Stimulated activated CD4-positive, alpha-beta T cell treated with anti-CD3 and anti-CD28 coated beads, TNF-alpha, amount 100 ng/mL, for 4 hours (primary cell): ENCODE measurements at places on chromosomes 2 and 18.

DNA sequence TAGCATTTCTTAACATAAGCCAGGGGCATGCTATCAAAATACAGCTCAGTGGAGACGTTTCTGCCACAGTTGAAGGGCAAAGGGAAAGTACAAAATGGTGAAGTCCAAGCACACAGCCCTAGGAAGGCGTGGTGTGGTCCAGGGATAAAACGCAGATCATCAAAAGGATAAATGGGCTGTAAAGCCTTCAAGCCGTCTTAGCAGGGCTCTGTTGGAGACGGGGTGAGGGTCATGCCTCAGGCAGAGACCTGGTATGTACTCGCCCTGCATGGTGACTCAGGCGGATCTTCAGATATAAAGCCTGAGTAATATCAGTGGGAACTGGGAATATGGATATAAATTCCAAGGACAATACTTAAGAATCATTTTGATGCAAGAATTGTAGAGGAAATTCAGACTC lies 61.2 kb downstream of the NGEF start:
- DNase-seq, result no peak

- no peak for DNase-seq
Observed at GRCh38 chr2:26356771-26357170, 10.2 kb upstream of the ADGRF3 start.

DNA sequence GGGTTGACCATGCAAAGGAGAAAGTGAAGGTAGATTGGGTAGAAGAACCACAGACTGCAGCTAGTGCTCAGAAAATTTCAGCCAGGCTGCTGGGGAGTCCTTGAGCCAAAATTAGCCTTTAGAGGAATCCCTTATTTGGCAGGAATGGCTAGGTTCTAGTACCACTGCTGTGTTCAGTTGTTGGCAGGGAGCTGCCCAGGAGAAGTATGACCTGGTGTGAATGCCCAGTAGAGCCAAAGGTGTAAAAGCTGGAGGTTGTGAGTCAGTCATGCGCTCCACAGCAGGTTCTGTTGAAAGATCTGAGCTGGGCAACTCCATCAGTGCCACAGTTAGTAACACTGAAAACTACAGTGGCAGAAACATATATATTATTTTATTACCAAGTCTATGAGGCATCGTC lies 36.4 kb upstream of the TBR1 start:
- no peak for DNase-seq

DNA sequence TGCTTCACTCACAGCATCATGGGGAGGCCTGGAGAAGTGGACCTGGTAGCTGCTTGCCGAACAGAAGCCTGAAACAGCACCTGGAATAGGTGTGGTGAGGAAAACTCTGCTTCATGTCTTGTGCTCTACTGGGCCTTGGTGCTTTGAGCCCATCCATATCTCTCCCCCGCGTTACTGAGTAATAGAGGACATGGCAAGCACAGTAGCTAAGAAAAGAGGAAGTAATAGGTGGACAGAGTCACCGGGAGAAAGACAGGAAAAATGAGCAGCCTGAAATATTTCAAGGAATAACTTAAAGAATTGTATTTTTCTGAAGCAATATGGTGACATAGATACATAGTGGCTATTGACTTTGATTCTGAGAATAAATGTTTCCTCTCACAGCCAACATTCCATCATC lies 14.0 kb upstream of the HNMT start:
- DNase-seq, result no peak

- no peak for DNase-seq
Observed at GRCh38 chr2:147826278-147827087, 18.3 kb upstream of the ACVR2A start.

- no peak for DNase-seq
Observed at GRCh38 chr2:180038997-180039396, 31.9 kb upstream of the CWC22 start.

DNA sequence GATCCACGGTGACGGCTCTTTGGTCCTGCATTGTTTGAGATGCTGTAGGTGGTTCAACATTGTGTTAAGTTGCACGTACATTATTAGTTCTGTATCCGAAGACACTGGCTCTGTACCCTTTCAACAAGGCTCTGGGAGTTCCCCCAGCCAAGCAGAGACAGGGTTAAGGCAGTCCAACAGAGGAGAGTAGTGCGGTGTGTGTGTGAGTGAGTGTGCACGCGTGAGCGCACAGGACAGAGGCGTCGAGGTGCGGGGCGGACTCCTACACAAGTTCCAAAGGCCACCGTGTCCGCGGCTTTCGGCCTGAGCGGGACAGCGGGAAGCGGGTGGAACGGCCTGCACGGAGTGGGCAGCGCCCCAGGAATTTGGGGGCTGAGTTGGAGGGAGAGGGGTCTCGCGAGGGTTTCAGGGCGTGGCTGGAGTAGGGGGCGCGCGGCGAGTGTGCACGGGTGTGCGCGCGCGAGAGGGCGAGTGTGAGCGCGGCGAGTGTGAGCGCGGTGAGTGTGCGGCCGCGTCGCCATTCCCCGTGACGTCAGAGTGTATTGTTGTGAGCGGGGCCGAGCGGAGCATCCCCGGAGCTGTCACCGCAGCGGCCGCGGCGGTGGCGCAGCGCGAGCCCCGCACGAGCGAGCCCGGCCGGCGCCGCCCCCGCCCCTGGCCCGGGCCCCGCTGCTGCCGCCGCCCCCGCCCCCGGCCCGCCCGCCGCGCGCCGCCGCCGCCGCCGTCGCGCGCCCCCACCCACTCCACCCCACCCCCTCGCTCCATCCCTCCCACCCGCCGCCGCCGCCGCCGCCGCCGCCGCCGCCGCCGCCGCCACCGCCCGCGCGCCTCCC lies at the start of gene ASXL3:
Gene ASXL3 (plus strand): TSS at position 535 of the 833 bp plus-strand sequence. CDS start 413 bp downstream, outside the sequence.
- no peak for DNase-seq

GRCh38 chr18:12515550-12515949 lies 107.8 kb downstream of the PRELID3A start:
- DNase-seq, result no peak

GRCh38 chr2:11963966-11964365 lies 217.5 kb downstream of the LPIN1 start:
- no peak for DNase-seq

GRCh38 chr2:191311627-191312026 lies 66.4 kb downstream of the MYO1B start:
- no peak for DNase-seq

DNA sequence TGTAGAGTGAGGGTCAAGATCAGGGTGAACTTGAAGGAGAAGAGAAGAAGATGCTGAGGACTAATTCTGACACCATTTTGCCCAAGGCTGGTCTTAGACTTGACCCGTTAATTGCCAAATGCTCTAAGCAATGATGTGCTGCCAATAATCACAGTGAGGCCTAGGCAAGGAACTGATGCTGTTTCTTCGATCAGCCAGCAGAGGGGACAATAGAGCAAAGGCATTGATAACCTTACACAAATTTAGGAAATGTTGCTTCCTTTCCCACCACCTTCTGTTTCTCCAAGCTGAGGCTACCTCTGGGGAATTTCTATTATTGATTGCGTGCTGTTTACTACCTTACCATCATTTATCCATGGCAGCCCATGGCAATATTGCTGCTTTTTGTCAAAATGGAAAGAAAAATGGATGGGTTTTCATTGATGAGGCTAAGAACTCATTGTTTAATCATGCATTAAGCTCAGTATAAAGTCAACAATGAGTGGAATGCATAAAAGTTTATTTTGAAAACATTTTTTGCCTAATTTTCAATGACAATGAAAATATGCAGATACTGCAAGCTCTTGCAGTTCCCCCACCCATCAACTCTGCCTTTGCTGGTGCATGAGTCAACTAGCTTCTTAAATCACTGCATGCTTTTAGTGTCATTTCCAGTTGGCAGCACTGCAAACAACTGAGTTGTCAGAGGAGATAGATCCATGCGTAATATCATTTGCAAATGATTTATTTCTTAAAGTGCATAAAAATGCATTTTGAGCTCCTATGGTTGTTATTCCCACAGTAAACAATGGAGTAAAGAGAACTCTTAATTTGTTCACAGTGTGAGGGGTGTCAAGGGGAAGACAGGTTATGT lies 116.4 kb upstream of the NYAP2 start:
- no peak for DNase-seq

DNA sequence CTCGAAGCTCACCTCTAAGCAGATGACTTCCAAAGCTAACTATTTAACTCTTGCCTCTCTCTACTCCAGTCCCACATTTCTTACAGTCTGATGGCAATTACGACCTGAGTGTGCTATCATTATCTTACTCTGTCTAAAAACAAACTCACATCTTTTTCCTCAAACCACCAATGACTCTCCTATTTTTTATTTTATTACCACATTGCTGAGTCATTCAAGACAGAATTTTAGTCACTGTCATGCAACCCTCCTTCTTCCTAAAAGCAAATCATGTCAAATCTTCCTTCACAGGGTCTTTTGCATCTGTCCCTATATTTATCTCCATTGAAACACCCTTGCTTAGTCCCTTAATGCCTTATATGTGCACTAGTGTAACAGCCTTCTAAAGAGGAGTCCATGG lies 34.6 kb upstream of the C2orf15 start:
- no peak for DNase-seq

GRCh38 chr18:36297417-36298125 lies at the start of gene FHOD3:
Gene FHOD3, plus strand, starts transcription at chr18:36297713. Its CDS starts 123 bp downstream, at chr18:36297836.
- DNase-seq, result no peak

DNA sequence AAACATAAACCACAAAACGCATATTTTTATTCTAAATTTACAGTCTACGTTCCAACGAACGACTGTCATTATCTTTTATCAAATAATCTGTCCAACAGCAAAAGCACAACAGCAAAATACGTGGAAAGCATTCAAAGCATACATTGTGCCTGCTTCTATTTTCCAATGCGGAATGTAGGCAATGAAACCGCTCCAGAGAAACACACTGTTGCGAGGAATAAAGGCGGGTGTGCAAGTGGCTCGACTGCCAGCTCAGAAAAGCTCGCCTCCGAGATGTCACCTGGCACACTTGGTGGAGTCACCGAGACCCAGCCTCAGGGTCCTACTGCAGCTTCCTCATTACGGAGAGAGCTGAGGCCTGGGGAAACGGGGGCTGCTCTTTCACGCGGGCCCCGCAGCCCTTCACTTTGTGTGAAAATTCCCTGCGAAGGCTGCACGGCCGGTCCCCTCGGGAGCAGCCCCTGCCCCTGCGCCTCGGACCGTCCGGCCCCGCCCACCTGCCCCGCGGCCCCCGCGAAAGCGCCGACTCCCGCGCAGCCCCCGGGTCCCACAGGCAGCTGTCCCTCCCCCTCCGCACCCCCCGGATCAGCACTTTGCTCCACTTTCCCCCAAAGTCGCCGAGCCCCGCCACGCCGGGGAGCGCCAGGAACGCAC lies 752 bp downstream of the MGAT4A start:
- DNase-seq, result peak; percentile 25

DNA sequence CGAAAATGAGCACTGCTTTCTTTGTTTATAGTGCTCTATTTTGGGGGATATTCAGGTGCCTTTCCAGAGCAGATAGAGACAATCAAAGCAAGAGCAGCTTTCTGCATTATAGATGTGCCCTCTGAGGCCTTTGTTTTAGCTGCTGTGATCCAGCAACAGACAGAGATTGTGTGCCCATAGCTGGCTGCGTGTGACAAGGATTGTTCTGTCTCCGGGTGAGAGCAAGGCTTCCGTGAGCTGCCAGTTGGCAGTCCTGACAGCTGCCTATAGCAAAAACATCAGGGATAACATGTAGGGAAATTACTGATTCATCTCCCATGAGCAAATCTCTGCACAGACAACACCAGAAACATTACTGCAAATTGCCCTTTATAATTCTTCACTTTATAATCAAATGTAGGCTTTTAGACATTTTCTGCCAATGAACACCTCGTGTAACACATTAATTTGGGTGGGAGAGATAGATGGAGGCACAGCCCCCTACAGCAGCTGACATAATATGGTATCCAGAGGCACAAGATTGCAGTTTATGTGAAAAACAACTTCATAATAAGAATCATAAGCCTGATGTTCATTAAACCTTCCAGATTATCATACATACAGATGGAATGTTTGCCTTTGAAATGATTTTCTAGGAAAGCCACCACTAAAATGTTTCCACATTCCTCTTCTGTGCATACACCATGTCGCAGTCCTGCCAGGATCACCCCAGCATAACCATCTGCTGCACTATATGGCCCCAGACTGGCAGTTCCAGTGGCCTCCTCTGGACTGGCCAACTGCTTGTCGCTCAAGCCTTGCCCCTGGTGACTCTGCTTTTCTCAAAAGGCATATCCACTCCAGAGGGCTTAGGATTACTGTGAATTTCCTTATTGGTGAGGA lies 131.2 kb downstream of the TRIB2 start:
- no peak for DNase-seq

DNA sequence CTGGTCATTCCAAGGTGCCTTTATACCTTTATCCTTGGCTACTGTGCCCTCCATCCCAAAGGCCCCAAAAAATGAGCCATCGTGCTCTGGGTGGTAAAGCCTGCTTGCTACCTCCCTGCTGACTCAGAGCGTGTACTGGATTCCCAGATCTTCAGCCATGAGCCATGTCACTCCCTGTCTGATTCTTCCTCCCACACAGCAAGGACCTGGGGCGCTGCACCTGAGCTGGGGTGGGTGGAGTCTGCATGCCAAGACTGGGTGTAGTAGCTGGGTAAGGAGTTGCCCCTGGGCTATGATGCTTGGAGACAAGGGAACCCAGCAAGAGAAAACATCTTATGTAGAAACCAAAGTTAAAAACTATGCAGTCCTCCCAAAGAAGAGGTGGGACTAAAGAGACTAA lies 37.2 kb upstream of the APCDD1 start:
- no peak for DNase-seq

- no peak for DNase-seq
Observed at GRCh38 chr18:58761241-58761969, 90.1 kb downstream of the MALT1 start.

- no peak for DNase-seq
Observed at GRCh38 chr2:209411718-209412117, 12.1 kb upstream of the MAP2 start.

DNA sequence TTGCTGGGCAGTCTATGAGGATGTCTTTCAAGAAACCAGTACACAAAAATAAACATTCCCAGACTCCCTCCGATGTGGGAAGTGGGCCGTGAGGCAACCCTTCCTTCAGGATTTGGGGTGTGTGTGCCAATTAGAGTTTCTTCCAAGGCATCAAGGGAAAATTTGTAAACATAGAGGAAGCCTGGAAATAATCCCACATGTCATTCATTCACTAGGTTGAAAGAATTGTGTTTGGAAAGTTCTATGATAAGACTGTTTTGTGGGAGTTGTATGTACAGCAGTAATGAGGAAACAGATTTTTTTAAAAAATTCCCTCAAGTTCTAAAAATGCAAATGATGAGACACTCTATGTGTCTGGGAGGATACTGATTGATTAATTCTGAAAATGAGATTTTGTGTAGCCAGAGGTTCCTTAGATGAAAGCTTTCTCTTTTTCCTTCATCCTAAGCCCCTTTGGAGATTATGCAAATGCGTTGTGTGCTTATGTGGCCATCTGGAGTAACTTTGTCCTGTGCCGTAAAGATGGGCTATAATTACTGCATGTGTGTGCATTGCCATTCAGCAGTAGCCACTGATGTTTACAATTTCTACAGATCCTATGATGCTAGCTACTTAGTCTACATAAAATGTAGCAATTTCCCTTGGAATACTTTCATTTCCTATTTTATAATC lies 107.8 kb upstream of the TPO start:
- DNase-seq, result no peak

DNA sequence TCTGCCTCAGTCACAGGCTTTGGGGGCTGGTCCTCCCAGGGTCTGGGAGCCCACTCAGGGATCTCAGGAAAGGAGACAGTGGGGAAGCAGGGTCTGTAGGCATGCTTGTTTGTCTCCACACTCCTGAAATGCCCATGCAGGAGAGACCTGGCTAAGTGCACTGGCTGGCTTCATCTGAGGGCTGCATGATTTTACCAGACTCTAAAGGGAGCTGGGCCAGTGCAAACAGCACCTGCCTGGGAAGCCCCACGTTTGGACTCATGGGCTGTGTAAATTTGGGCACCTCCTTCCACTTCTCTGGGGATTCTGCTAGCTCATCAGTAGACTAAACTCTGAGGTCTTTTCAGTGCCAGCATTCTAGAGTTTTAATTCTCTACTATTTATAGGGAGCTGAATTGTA lies 33.7 kb downstream of the LYPD1 start:
- no peak for DNase-seq
